Stimulated activated CD4-positive, alpha-beta T cell treated with anti-CD3 and anti-CD28 coated beads, Interleukin-2, amount 100 ng/mL, for 48 hours (primary cell): ENCODE measurements at places on chromosomes 7 and 10.

- no peak for DNase-seq
Observed at GRCh38 chr7:65953890-65954450, 28.0 kb downstream of the GUSB start.

- DNase-seq: no peak
Observed at GRCh38 chr10:100528123-100528886, 1.4 kb downstream of the NDUFB8 start.

DNA sequence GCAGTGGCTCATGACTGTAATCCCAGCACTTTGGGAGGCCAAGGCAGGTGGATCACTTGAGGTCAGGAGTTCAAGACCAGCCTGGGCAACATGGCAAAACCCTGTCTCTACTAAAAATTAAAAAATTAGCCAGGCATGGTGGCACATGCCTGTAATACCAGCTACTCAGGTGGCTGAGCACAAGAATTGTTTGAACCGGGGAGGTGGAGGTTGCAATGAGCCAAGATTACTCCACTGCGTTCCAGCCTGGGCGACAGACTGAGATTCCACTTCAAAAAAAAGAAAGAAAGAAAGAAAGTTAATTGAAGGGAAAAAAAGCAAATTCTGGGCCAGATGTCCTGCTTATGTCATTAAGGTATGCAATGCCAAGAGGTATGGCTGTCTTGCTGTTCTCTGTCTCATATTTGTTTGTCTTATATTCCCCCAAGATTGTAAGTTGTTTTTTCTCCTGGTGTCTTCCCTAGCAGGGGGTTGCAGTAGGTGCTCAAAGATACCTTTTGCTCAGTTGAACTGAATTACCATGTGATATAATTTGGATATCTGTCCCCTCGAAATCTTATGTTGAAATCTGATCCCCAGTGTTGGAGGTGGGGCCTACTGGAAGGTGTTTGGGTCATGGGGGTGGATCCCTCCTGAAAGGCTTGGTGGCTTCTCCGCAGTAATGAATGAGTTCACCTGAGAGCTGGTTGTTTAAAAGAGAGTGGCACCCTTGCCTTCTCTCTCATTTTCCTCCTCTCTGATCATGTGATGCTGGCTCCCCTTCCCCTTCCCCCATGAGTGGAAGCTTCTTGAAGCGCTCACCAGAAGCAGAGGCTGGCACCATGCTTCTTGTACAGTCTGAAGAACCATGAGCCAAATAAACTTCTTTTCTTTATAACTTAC lies 60.9 kb downstream of the MYOF start:
- no peak for DNase-seq

DNA sequence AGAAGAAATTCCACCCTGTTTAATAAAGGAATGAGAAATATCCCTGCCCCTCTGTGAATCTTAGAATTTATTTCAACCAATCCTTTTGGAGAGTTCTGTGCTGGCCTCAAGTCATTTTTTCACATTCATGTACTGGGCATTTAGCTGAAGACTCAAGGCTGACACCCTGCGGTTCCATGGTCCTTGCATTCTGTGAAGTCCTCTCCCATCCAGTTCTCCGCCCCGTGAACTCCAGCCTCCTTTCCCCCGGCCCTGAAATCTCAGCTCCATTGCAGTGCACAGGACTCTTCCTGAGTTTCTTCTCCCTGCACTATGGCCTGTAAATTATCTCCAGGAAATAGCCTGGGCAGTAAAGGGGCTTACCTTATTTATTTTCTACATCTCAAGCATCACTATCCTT lies 183.0 kb upstream of the KCND2 start:
- no peak for DNase-seq

- no peak for DNase-seq
Observed at GRCh38 chr7:71538210-71538609, 406.3 kb downstream of the GALNT17 start.

GRCh38 chr7:70525991-70526390 lies 606.0 kb upstream of the GALNT17 start:
- no peak for DNase-seq

- peak; percentile 22 for DNase-seq
Observed at GRCh38 chr10:100009283-100009792, 409 bp downstream of the DNMBP start.

DNA sequence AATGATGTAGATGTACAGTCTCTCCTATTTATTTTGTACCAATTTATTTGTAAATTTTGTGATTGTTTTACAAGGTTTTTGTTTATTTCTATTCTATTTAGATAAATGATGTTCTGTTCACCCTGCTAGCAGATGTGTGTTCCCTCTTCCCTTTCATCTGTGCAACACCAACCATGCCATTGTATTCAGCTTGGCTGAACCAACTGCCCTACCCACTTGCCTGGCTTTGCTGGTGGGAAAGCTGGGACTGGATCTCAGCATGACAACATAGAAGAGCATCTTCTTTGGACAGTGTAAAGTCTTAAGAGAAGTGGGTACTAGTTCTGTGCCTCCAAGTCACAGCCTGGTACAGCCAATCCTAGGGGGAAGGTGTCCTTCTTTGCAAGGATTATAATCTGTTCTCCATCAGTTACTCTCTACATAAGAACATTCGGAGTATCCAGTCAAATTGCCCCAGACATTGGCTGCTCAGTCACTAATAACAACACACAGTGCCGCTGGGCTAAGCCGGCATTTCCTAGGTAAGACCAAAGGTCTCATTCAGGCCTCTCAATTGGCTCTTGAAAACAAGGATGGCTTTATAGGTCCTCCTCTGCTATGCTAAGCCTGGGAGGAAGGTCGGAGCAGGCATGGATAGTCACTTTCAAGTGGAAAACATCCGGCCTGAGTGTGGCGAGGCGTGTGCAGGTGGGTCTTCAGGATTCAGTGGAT lies 109.7 kb downstream of the NT5C2 start:
- no peak for DNase-seq

DNA sequence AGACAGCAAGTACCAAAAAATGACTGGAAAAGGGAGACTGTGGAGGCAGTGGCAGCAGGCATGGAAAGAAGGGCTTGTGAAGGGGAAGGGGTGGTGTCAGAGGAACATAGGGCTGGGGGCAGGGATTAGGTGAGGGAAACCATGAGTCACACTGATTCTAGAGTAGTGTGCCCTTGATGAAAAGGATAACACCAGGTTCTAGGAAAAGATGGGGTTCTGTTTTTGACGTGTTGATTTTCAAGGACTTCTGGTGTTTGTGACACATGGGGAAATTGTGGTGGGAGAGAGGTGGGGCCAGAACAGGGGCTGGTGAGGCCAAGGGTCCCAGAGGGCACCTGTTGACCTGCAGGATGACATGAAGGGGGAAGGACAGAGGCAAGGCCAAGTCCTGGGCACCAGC lies 57.1 kb downstream of the FIGNL1 start:
- peak; percentile 40 for DNase-seq

DNA sequence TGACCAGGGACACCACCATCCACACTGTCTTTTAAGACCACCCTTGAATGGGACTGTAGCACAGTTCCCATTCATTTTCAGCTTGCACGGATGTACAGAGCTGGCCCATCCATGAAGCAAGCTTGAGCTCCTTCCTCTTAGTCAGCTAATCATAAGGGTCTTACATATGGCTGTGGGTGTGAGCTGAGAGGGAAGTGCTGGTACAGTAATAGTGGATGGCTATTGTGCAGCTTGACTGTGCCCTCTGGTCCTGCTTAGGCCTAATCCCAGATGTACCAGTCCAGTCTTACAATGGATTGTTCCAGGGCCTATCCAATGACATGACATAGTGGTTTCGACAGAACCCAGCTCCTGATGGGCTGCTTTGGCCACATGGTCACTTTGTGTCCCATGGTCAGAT lies 96.9 kb upstream of the ZNF438 start:
- no peak for DNase-seq

- no peak for DNase-seq
Observed at GRCh38 chr10:82922755-82923154, 1047.8 kb downstream of the NRG3 start.

DNA sequence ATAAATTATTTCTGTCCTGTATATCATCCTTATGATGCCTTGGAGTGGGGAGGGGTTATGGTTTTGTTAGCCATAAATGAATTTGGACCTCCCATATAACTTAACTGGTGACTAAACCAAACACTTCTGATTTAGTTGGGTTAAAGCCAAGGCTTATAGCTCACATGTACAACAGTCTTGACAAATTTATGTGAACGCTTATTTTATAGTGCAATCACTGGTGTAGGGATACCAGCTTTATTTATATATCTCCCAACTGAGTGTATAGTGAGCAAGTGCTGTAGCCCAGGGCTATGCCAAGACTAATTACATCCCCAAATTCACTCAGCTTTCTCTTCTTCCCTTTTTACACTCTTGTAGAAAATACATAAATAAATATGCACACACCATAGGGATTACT lies 956.2 kb downstream of the SORCS3 start:
- DNase-seq: no peak

- no peak for DNase-seq
Observed at GRCh38 chr10:118339111-118339510, 3.0 kb downstream of the FAM204A start.

DNA sequence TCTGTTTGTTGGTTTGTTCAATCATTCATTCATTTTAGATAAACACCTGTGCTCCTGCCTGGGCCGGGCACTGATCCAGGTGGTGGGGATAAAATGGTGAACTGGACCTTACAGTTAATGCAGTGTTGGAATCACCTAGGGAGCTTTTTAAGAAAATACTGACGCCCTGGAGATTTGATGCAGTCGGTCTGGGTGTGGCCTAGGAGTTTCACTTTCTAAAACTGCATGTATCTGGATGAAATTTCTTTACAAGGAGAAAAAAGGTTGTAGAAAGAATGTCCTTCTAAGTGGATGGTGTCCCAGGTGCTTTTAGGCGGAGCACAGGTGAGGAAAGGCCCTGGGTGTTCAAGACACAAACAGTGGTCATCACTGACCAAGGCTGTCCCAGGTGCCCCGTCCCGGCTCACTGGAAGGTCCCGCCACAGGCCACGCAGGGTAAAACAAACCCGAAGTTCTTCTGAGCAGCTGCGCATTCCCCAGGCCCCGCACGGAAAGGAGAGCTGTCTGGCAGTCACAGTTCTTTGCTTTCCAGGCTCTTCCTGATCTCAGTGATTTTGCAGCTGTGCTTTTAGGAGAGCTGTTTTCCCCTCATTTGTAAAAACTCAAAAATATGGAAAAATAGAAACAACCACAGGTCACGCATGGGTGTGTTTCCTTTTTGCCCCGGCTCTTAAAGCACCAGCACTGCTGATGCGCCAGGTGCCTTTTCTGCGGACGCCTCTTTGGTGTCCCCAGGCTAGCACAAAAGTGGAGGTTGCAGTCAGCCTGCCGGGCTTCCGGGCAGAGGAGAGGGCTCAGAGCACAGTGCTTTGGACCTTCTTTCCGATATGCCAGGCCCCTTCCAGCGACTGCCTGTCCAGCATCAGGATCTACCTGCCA lies 161.9 kb downstream of the GRK5 start:
- no peak for DNase-seq

GRCh38 chr10:132943791-132944404 lies 1.5 kb upstream of the CFAP46 start:
- no peak for DNase-seq

- DNase-seq: no peak
Observed at GRCh38 chr10:78436222-78436573, 402.5 kb downstream of the RPS24 start.

DNA sequence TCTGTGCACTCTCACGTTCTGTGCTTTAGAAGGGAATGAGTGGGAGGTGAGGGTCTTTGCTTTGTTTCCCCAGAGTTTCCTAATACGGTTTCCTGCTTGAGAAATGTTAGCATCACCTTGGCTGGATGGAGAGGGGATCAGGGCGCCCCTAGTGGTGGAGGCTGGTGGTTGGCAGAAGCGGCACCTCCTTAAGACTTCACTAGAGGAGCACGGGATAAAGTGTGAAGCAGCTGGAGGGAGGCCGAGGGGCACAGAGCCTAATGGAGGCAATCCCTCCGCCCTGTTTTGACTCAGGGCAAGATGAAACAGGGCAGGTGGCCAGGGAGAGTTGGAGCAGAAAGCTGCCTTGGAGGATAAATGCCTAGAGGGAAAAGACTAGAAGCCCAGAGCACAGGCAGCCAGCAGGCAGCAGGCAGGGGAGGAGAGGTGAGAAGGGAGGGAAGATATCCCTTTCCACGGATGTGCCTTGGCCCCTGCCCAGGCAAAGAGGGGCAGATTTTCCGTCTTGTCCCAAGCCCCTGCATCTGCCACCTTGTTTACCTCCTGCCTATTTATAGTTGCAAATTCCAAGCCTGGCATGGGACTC lies 56.0 kb upstream of the BTRC start:
- DNase-seq: peak; percentile 82

DNA sequence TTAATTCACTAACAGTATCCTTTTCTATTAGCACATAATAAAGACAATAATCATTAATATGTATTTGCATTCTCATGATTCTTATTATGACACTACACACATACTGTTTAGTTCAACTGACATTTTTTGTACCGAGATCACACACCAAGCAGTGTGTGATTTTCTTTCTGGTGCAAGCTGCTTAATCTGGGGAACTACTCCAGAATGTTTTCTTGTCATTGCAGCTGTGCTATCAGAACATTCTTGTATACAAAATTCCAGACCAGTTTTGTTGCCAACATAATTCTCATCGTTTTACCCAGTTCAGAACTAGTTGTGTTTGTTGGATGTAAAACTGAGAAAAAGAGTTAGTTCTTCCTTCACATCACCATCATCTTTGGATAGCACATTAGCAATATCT lies 37.4 kb downstream of the VKORC1L1 start:
- no peak for DNase-seq

DNA sequence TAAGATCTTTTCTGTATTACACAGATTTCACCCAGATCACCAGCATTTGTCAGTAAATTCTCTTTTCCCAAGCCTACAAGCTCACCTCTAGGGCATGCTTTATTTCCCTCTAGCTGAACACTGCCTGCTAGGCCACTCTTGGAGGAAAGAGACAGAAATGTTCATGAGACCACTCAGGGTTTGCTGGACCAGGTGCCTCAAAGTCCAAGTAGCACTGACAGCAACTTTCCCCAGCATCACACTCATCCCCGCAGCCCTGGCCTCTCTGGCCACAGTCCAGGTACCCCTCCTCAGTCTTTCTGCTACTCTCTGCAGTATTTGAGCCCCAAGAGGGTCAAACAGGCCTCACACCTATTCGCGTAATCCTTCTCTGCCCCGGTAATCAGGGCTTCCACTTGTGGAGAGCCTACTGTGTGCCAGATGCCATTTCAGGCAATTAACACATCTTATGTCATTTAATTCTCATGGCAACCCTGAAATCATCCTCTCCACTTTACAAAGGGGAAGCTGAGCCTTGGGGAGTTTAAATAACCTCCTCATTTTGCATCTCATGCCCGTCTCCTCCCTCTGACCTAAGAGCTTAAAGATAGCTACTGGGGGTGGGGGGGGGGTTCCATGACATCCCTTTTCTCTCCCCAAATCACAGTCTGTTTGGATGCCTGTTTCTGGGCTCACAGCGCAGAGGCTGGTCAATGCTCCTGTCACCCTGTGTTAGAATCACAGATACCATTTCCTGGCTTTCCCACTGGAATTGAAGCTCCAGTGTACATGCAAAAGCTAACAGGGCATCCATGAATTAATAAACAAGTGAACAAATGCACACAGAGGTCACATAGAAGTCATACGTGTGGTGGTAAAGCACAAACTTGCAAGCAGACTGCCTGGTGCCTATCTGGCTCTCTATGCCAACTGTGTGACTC lies 88.5 kb downstream of the PRLHR start:
- no peak for DNase-seq

- no peak for DNase-seq
Observed at GRCh38 chr10:20276127-20276979, 460.1 kb downstream of the PLXDC2 start.

- DNase-seq: no peak
Observed at GRCh38 chr10:123870260-123870659, 21.3 kb downstream of the CPXM2 start.
